ENCODE measurements at places on chromosomes 5 and 9.

DNA sequence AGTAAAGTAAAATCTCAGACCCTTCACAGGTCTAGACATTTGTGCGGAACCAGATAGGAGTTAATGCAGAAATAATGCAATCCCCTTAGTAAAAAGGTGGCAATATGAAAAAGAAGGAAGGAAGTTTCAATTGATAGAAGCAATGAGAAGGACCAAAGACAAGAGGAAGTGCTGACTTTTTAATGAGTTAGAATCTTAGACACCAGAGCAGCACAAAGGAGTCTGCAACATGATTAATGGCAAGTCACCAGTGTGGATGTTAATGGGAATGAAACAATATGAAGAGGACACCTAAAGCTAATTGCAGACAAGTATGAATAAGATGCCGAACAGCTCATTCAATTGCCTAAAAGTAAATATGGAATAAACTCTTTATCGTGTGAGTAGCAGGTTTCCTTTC is 50.9 kb downstream of the MEGF9 start:
- DNase-seq, result no peak

DNA sequence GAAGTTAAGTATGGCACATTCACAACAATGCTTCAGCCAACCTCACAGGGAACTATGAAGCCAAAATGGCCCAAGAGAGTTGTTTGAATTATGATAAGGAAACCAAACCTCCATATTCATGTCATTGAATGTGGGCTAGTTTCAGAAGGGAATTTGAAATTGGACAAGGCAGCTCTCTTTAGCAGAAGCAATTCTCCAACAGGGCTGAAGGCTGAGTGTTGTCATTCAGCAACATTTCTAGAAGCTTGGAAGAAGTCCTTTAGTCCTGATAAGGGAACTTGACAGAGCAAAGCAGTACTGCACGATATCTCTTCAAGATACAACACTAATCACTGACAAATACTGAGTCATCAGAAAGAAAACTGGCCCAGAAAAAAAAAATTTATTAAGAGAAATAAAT is 115.4 kb downstream of the SLC25A46 start:
- no peak for DNase-seq

DNA sequence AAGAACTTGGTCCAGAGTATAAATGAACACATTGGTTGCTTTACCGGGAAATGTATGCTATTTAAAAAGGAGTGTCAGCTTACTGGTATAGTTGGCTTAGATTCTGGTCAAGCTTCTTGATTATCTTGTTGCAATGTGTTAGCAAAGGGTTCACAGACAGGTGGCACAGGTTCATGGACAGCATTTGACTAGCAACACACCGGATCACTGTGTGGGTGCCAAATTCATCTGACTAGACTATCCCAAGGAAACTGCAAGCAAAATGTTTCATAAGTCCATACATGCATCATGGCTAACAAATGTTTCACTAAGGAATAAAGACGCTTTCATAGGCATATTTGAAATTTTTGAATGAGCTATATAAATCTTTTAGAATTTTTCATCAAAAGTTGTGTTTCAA is 274.1 kb downstream of the PLK2 start:
- no peak for DNase-seq

GRCh38 chr9:83355024-83355444 is 183.2 kb downstream of the FRMD3 start:
- DNase-seq, result no peak

- DNase-seq, result no peak
Observed at GRCh38 chr5:176438959-176439757, 9.0 kb upstream of the FAF2 start.

GRCh38 chr9:71147368-71147767 is 25.9 kb upstream of the TRPM3 start:
- no peak for DNase-seq

DNA sequence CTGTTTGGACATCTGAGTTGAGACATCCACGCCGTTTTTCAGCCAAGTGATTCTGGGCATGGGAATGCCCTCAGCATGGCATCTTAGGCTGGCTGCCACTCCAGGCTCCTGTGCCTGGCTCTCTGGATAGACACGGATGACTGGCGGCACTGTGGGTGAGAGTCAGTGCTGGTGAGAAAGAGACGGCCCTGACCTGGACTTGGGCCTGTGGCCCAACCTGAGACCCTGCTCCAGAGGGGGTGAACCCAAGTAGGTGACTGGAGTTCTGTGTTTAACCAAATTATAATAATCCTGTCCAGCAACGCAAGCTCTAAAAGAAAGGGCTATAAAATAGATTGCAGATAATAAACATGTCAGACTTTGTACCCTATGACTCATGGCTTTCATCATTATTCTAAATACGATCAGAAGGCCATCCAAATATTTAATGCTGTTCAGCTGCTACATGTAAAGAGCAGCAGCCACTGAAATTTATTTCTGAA is 173.9 kb downstream of the HSPA4 start:
- no peak for DNase-seq

DNA sequence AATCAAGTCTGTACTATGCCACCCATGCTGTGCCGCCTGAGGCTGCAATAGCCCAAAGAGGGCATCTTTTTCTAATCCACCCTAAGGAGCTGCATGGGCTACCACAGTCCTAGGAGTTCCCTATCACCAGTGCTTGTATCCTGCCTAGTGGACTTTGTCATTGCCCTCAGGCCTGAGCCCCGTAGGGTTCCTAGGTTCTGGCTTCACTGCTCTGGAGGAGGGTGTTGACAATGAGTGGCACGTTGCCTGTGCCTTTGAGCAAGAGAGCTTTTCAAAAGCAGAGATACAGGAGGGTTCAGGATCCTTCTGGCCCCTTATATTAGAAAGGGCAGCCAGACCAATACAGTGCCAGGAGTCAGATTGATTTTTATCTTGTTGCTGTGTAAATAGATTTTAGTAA is 93.0 kb downstream of the PRDM6 start:
- DNase-seq, result no peak

DNA sequence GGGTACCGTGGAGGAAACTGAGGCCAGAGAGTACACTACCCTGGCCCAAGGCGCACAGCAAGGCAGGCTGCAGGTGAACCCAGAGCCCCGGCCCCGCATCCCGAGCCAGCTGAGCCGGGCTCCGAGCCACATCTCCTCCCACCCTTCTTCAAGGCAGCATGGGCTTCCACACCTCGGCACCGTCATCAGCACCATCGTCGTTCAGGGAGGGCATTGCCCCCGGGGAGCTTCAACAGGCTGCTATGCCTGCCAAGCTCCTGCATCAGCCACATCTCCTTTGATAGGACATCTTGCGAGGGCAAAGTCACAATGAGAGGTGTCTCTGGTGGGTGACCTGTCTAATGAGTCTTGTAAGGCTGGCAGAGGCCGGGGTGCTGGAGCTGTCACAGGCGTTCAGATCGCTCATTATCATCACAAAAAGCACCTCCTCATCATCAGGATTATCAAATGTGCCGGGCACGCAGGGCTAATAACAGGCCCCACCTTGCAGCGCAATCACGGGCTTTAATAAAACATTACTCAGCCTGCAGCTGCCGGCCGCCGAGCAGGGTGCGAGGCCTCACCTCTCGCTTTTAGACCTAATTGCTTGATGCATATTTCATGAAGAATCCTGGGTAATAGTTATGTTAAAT is 20.0 kb upstream of the SLC25A51 start:
- DNase-seq, result no peak

DNA sequence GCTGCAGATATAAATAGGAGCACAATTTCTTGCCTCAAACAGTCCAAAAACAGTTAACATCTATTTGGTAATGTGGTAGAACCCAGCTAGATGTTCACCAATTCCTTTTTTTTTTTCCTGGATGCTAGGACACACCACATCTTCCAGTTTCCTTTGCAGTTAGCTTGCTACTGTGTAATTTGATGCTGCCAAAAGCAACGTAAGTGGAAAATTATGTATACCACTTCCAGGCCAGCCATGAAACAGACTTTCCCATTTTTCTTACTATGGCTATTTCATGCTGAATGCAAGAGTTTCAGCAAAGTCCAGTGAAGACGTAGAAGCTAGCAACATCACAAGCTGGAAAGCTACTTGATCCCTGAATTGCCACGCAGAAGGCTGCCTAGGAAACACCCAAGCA is 667.2 kb downstream of the TLE1 start:
- DNase-seq, result no peak

DNA sequence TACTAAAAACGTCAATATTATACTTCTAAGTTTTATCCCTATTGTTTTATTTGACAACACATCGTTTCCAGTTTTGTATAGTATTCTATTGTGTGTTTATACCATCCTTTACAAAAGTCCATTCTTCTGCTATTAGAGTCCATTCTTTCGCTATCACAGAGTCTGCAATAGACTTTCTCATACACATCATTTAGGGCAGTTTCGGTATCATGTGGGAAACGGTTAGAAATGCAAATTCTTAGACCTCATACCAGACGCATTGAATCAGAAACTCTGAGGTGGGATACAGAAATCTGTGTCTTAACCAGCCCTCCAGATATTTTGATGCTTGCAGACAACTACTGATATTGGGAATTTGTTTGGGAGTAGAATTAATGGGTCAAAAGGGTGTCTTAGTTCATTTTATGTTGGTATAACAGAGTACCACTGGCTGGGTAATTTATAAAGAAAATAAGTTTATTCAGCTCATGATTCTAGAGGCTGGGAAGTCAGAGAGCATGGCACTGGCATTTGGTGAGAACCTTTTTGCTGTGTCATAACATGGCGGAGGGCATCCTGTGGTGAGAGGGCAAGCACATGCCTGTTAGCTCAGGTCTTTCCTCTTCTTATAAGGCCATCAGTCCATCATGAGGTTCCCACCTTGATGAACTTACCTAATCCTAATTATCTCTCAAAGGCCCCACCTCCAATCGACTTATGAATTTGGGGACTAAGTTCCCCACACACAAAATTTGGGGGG is 21.1 kb downstream of the CARTPT start:
- no peak for DNase-seq

- no peak for DNase-seq
Observed at GRCh38 chr5:29277642-29278041, 1915.8 kb upstream of the CDH6 start.

DNA sequence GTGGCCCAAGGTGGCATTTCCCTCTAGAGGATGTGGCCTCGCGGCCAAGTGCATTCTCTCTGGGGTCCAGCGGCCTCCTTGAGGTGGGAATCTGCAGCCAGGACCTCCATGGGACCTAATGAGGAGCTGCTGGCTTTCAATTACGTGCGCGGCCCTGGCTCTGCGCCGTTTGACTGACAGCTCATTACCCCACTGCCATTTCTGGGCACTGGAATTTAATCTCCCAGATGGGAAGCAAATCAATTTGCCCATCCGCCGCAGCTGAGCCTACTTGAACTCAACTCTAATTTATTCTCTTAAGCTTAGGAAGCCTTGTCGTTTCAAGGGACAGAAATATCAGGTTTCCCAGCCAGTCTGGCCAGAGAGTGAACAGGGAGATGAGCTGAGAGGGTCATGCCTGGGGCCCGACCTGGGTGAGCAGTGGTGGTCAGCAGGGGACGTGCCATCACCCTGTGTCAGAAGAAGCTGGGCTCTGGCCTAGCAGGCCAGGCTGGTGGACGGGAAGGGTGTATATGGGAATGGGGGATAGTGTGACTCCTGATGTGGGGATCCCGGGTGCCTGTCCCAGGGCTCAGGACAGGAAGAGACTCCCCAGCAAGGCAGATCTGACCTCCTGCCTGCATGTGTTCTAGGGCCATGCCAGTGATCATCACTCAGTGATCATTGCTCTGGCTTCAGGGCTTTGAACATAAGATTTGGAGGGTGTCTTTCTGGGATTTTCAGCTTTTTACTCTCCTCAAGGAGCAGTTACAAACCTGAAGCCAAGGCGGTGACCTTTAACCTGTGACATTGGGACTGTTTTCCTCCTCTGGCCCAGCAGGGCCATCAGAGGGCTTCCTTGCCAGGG is 69.7 kb downstream of the MACROH2A1 start:
- no peak for DNase-seq

DNA sequence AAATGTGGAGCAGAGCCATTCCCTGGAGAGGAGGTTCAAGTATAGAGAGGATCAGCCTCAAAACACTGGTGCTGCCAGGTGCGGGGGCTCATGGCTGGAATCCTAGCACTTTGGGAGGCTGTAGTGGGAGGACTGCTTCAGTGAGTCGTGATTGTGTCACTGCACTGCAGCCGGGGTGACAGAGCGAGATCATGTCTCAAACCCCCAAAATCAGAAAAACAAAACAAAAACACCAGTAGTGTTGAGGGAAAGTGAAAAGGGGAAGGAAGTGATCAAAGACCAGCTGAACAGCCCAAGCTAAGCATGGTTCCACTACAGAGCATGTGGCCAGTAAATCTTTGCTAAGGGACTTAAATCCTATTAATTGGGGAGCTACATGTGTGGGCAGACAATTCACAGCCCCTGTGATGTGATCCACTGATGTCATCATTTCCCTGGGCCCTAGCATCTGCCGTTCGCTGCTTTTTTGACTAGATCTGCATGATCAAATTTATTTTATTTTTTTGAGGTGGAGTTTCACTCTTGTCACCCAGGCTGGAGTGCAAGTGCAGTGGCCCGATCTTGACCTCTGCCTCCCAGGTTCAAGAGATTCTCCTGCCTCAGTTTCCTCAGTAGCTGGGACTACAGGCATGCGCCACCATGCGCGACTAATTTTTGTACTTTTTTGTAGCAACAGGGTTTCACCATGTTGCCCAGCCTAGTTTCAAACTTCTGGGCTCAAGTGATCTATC is 2.7 kb upstream of the PCBD2 start:
- DNase-seq, result no peak

DNA sequence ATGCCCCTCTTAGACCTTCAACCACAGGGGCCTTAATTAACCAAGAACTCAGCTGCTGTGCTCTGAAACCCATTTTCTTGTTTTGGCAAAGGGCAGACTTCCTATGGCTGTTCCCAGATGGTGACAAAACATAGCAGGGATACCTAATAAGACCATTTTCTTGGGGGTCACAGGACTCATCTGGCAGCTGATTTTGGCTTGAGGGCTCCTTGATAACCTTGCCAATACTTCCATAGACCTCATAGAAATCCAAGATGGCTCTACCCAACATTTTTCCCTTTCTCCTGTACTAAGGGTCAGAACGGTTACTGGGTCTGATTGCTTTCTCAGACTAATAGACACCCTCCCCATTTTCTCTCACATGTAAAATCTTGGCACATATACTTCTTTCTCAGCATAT is 757.7 kb upstream of the SEMA6A start:
- DNase-seq, result no peak

DNA sequence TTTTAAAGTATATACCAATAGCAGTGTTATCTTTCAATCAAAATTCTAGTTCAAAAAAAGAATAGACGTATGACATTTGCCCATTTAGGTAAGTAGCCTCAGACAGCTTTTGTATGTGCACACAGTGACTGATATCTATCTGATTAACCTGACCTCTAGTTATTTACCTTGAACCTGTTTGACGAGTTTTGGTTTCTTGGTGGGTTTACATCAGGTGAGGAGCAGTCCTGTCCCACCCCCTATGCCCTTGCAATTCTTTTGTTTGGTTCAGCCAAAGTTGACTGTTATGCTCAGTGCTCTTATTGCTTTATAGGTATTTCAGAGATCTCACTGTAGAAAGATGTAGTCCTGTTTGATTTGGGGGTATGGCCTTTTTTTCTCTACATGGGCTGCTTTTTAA is 147.2 kb downstream of the ISOC1 start:
- DNase-seq, result no peak

- no peak for DNase-seq
Observed at GRCh38 chr5:133433641-133434040, 178.7 kb downstream of the FSTL4 start.
